ENCODE measurements at places on chromosomes 5 and 9. TPM values are rescaled to one million over a fixed set of nuclear protein-coding genes. Genes with fewer than 3 reads are reported as not detected.

- no peaks in the 10 kb centered on the region for H3K27me3 ChIP-seq
- DNase-seq: no peak
- H3K27ac ChIP-seq: no peak overlapping the region
Observed at GRCh38 chr5:107968998-107969397, 298.3 kb upstream of the EFNA5 start.

DNA sequence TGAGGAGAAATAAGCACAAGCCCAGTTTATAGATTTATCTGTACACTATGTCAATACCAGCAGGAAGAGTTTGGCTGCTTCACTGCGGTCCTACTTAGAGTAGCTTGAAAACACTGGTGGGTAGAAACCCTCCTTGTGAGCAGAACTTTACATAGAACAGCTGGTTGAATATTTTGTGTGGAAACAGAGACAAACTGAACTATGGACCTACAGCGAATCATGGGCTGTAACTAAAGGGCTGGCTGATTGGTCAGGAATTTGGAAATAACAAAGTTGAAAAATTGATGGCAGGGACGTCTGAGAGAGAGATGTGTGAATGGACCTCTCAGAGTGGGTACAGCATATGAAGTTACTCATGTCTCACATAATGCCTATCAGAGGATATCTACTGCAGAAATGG lies 392.5 kb downstream of the MAN2A1 start:
- H3K36me3 ChIP-seq: no peaks in the 10 kb centered on the region
- H3K4me3 ChIP-seq: no peak overlapping the region
- no peaks in the 10 kb centered on the region for H3K27me3 ChIP-seq
- DNase-seq: no peak

DNA sequence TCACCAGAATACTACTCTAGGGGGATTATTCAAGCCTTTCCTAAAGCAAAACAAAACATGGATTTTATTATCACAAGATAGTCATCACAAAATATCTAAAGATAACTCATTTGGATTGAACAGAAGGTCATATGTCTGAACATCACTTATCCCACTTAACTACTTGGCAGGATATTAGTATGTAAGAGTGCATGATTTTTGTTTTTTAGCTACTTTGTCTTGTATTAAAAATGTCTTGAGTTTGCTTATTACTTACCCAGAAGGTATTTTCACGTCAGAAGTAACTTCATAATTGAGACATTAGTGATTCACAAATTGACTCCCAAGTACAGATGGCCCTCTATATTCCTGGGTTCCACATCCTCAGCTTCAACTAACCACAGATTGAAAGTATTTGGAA lies 113.8 kb downstream of the TLE4 start:
- H3K27me3 ChIP-seq: no peaks in the 10 kb centered on the region
- no peak overlapping the region for H3K4me3 ChIP-seq
- no peaks in the 10 kb centered on the region for H3K36me3 ChIP-seq
- H3K4me1 ChIP-seq: no peaks in the 10 kb centered on the region

NELFB gene
- 30.0 TPM for total RNA-seq

DNA sequence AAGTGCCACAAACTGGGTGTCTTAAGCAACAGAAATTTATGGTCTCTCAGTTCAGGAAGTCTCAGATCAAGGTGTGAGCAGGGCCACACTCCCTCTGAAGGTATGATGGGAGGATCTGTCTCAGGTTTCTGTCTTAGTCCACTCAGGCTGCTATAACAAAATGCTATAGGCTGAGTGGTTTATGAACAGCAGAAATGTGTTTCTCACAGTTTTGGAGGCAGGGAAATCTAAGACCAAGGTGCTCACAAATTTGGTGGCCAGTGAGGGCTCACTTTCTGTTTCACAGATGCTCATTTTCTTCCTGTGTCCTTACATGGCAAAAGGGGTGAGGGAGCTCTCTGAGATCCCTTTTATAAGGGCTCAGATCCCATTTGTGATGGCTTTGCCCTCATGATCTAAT lies 281.4 kb downstream of the CWC27 start:
- no peaks in the 10 kb centered on the region for H3K36me3 ChIP-seq
- H3K4me3 ChIP-seq: no peak overlapping the region
- H3K4me1 ChIP-seq: no peaks in the 10 kb centered on the region
- no peak for DNase-seq
- H3K27me3 ChIP-seq: no peaks in the 10 kb centered on the region

DNA sequence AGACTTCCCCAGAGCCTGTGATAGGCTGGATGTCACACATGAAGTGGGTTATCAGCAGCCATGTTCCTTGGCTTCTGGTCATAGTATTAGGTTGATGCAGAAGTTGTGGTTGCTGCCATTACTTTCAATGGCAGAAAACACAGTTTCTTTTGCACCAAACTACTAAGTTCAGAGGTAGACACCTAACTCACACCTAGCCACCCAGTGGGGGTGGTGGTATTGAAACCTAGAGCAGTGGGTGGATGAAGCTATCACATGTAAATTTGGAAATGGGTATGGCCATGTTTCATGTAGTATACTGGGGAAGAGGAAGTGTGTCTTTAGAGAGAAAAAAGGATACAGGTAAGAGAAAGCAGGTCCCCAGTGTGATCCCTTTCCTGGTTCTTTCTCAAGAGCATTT lies 347.9 kb upstream of the SEMA6A start:
- no peak overlapping the region for H3K27ac ChIP-seq
- DNase-seq: no peak
- H3K27me3 ChIP-seq: no peaks in the 10 kb centered on the region
- no peaks in the 10 kb centered on the region for H3K4me1 ChIP-seq
- no peak overlapping the region for H3K4me3 ChIP-seq

- no peaks in the 10 kb centered on the region for H3K36me3 ChIP-seq
- H3K27me3 ChIP-seq: no peaks in the 10 kb centered on the region
- peaks cover 42% of the 10 kb centered on the region for H3K4me1 ChIP-seq
- H3K27ac ChIP-seq: peak overlapping the region; percentile 53
Observed at GRCh38 chr9:109476642-109477257, 21.4 kb downstream of the PTPN3 start.

BARX1 gene
- not detected for total RNA-seq

DNA sequence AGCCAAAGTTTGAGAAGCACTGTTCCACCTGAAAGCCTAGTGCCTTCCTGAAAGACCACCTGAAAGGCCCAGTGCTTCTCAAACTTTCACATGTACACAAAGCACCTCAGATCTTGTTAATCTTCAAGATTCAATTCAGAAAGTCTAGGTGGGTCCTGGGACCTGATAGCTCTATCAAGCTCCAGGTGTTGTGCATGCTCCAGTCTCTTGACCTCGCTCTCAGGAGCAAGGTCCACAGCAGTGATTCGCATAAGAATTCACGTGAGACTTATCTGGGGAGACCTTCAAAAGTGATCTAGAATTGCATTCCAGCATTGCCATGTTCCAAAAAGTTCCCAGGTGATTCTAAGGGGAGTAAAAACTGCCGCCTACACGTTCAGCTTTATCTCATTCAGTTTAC lies 102.1 kb downstream of the PIK3R1 start:
- H3K4me1 ChIP-seq: no peaks in the 10 kb centered on the region
- no peak overlapping the region for H3K4me3 ChIP-seq
- no peaks in the 10 kb centered on the region for H3K27me3 ChIP-seq
- DNase-seq: no peak
- H3K27ac ChIP-seq: no peak overlapping the region
